ENCODE measurements at places on chromosomes 1 and 21.

GRCh38 chr21:41466024-41466820 is 40.2 kb downstream of the MX1 start:
- peak; percentile 39 for DNase-seq

DNA sequence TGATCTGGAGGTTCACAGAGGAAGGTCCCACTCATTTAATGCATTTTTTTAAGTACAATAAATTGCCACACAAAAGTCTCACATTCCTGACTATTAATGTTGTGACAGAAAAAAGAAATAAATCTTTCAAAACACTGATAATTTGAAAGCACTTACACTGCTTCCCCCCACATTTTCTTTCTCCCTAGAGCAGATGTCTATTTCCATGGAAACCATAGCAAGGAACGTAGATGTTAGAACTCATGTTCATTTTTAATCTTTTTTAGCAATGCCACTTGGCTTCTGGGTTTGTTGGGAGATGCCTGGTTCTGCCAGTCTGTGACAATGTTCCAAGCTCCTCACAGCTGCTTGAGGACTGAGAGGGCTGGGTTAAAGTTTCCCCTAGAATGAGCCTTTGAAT is 1.9 kb upstream of the STMN1 start:
- DNase-seq: no peak

GRCh38 chr1:243482141-243483022 is 226.5 kb downstream of the SDCCAG8 start:
- no peak for DNase-seq

DNA sequence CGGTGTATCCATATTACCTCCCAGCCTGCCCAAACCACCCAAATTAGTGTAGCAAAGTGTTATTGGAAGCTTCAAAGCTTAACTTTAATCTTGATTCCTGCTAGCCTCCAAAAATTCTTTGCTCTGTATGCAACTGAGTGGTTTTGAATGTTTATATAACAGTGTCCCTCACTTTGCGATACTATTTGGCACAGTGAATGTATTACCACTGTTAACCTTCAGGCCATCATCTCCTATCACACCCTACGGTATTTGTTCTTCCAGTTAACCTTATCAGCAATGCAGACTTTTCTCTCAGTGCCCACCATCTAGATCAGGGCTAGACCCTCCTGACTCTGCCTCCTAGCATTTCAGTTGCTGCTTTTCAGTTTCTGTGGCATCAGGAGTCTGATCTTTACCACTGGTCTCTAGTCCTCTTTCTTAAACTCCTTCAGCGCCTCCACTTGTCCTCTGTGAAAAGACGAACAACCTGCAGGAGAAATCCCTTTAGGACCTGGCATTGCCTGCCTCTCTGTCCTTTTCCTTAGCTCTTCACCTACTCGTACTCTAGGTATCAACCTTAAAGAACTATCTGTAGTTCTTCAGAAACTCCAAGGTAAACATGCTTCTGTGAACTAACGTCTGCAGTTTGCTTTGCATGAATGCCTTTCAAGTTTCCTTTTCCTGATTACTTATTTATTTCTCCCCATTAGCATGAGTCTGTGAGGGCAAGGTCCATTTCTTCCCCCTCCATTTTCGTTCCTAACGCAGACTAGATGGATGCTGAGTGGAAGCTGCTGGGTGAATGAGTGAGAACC is 71.7 kb downstream of the SNX7 start:
- no peak for DNase-seq

GRCh38 chr1:107782217-107782845 is 182.6 kb downstream of the VAV3 start:
- no peak for DNase-seq

- no peak for DNase-seq
Observed at GRCh38 chr1:53408755-53409129, 50.5 kb upstream of the DMRTB1 start.

GRCh38 chr1:3716351-3716750 is 35.9 kb upstream of the CCDC27 start:
- DNase-seq: no peak

- DNase-seq: no peak
Observed at GRCh38 chr1:45522324-45523104, 830 bp upstream of the PRDX1 start.

GRCh38 chr1:20035114-20035513 is 34.9 kb upstream of the PLA2G5 start:
- no peak for DNase-seq

DNA sequence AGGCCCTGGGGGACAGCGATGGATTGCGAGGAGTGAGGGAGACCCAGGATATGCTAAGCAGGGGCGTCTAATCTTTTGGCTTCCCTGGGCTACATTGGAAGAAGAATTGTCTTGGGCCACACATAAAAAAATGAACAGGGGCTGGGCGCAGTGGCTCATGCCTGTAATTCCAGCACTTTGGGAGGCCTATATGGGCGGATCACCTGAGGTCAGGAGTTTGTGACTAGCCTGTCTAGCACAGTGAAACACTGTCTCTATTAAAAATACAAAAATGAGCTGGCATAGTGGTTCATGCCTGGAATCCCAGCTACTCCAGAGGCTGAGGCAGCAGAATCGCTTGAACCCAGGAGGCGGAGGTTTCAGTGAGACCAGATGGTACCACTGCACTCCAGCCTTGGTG is 10.8 kb upstream of the PRAMEF12 start:
- DNase-seq: no peak

DNA sequence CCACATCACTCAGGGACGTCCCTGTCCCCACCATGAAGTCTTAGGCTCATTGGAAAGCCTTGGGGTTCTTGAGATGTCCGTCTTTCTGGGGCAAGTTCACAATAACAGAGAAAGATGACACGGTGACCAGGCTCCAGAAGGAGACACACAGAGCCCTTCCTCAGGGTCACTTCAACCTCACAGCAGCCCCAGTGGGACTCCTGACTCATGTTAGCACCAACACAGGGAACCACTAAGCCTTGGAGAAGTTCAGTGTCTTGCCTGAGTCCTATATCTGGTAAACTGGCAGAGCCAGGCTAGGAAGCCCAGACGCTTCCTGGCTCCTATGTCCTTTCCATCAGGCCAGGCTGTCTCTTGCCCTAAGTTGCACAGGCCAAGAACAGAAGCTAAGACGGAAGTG is 199.1 kb downstream of the HIVEP3 start:
- no peak for DNase-seq

DNA sequence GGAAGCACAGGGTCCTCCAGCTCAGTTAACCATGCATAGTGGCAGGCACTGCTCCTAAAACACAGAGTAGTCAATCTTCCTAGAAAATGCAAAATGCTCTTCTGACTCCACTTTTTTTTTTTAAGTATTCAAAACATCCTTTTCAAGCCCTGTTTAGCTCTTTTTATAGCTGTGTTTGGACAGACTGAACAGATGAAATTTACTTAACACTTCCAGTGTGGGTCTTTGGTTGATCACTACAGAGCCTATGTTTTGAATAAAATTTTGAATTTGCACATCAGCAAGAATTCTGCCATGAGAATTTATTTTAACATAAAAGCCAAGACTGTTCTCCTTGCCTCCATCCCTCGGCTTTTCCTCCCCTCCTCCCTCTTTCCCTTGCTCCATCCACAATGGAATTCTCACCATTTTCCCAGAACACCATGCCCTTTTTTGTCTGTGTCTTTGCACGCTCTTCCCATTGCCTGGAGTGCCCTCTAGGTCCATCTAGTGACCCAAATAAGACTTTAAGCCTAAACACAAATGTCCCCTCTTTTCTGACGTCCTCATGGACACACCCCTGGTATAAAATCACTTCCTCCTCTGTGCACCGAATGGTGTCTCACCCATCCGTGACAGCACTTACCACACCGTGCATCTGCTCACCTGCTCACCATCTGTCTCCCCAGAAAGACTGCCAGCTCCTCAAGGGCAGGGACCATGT is 24.0 kb upstream of the CPT2 start:
- no peak for DNase-seq

DNA sequence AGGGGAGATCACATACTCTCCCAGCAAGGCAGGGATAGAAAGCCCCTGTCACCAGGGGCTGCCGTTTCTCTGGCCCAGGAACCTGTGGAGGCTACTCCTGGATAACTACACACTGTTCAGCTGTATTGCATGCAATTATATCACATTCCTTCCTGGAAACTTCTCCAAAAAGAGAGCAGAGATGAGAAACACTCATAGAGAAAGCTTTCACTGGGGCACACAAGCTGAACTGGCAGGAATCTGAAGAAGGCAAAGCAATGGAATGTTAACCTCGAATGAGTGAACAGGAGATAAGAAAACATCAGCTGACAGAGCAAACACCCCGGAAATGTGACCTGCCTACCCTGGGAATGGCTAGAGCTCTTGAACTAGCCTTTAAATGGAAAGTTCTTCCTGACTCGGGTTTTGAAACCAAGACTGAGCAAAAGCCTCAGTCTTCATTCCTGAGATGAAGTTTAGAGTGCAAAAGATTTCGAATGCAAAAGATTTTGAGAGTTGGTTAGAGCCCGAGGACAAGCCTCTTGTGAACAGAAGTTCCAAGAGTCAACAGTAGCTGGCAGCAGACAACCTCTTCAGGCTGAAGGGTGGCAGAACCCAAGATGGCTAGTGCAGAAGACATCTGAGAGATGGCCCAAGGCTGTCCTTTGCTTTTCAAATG is 32.3 kb downstream of the CCN1 start:
- DNase-seq: no peak

DNA sequence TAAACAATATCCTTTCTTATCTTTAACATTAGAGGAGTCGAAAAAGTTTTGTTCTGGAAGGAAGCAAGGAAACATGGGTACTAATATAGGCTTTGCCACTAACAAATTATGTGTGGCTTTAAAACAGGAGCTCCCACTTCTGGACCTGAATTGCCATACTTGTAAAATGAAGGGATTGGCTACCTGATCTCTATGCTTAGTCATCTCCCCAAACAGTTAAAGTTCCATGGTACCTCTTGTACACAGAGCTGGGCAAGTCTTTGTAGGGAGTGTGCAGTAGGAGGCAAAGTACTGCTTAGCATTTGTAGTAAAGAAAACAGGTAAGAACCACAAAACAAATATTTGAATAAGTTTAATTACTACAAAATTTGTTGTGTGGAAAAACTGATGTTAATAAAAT is 81.3 kb downstream of the MAST2 start:
- DNase-seq: no peak

DNA sequence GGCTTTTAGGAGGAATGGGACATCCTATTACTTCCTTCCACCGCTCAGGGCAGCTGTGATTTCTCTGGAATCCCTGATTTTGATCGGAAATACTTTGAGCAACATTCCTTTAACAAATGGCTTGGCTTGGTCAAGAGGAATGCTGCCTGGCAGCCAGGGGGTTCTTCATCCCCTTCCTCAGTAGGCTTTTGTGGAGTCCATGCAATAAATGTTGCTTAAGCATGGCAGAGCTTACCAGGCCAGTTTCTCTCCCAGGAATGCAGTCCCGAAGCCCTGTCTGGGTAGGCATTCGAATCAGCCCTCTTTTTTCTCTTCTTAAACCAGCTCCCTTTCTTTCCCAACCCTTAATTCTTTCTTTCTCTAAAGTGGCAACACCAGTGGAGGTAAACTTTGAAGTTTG is 177.1 kb upstream of the KIAA0040 start:
- DNase-seq: no peak

GRCh38 chr21:38140207-38140903 is 116.4 kb upstream of the KCNJ15 start:
- no peak for DNase-seq

GRCh38 chr1:111938123-111938522 is 51.3 kb downstream of the KCND3 start:
- no peak for DNase-seq

DNA sequence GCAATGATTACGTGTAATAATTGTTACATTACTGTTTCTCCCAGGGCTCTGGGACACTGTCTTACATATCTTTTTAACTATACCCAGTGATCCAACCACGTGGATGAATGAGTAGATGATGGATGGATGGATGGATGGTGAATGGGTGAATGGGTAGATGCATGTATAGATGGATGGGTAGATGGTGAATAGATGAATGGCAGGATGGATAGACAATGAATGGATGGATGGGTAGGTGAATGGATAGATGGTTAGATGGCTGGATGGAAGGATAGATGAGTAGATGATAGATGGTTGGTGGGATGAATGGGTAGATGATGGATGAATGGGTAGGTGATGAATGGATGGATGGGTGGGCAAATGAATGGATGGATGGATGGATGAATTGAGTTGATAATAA is 135.9 kb downstream of the HUNK start:
- DNase-seq: no peak

GRCh38 chr1:32100359-32100758 is 7.5 kb upstream of the KPNA6 start:
- DNase-seq: no peak

GRCh38 chr1:37533317-37534093 is 18.9 kb upstream of the MEAF6 start:
- no peak for DNase-seq

DNA sequence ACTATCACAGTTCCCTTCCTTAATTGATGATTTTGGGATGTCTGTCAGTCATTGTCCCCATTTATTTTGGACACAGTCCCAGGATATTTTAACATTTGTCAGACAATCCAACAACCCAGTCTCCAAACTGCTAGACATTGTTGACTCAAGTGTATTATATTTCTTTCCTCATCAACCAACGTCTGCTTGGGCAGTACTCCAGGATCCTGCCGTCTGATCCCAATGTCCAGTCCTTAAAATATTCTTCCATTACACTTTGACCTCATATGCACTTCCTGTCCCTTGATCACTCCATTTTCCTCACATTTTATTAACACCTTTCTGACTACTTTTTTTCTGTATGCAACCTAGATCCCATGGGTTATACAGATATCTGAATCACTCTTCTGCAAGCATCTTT is 39.8 kb upstream of the KIAA0040 start:
- no peak for DNase-seq

- DNase-seq: no peak
Observed at GRCh38 chr1:19222979-19223824, 13.1 kb upstream of the UBR4 start.
